ENCODE measurements at places on chromosomes 2 and 18.

- DNase-seq = no peak
These were observed 50.4 kb downstream of the ZC3H8 start for GRCh38 chr2:112204411-112204810.

GRCh38 chr18:77105680-77106079, 26.9 kb downstream of the MBP start:
- no peak for DNase-seq

DNA sequence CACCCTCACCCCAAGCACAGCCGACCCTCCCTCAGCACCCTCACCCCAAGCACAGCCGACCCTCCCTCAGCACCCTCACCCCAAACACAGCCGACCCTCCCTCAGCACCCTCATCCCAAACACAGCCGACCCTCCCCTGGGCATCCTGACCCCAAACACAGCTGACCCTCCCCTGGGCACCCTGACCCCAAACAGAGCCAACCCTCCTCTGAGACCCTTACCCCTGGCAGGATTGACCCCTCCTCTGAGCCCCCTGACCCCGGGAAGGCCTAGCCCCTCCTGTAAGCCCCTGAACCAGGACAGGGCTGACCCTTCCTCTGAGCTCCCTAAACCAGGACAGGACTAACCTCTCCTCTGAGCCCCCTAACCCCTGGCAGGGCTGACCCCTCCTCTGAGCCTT, 84.4 kb upstream of the RAB6C start:
- no peak for DNase-seq

GRCh38 chr2:20033322-20033721, 18.1 kb downstream of the LAPTM4A start:
- no peak for DNase-seq

DNA sequence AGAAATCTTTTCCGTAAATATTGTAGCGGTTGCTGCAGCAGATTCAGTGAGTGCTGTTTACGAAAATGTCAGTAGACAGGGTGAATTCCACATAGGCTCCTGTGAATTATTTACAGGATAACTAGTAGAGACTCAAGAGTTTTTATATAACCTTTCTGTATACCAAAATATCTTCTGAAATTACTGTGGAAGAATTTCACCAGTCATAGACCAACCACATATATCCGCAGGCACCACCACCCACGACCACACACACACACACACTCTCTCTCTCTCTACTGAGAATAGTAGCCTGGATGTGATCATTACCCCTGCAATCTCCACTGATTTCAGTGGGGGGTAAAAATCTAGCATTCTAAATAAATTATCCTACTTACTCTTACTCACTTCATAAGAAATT, 341.8 kb downstream of the RBM43 start:
- no peak for DNase-seq

DNA sequence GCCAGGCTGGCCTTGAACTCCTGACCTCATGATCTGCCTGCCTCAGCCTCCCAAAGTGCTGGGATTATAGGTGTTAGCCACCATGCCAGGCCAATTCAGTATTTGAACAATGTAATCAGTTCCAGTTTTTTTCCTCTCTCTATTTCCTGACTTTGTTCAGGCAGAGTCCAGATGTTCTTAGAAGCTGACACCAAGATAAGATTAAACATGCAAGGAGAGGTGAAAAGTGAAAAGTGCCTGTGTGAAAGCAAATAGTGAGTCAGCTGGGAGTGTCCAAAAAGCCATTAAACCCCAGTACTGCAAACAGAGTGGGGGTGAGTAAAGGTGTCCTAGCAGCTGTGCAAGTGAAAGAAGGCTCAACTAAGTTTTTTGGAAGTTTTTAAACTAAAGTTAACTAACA, 231.5 kb downstream of the PTH2R start:
- no peak for DNase-seq

- DNase-seq = no peak
These were observed 134.9 kb upstream of the OTOS start for GRCh38 chr2:240275386-240275785.

DNA sequence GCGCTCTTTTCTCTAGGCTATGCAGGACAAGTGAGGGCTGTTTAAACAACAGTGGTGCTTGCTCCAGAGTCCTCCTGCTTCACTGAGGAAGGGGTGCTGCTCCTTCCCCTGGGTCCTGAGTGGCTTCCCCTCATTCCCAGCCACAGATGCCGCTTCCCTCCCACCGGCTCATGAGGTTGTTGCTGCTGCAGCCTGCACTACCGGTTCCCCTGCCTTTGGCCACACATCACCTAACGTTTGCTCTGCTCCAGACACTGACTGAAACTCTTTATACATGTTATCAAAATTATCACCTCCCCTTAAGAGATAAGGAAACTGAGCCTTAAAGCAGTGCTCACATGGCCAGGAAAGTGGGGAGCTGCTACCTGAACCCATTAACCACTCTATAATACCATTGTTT, 130.8 kb upstream of the LGALSL start:
- no peak for DNase-seq

GRCh38 chr2:126720638-126721037, 64.7 kb downstream of the GYPC start:
- DNase-seq = no peak

DNA sequence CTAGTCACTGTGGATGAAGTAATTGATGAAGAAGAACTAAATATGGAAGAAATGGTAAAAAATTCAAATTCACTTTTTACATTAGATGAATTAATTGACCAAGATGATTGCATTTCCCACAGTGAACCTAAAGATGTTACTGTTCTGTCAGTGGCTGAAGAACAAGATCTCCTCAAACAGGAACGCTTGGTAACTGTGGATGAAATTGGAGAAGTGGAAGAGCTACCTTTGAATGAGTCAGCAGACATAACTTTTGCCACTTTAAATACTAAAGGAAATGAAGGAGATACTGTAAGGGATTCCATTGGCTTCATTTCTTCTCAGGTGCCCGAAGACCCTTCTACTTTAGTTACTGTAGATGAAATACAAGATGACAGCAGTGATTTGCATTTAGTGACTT, 26.6 kb upstream of the DYSF start:
- no peak for DNase-seq

DNA sequence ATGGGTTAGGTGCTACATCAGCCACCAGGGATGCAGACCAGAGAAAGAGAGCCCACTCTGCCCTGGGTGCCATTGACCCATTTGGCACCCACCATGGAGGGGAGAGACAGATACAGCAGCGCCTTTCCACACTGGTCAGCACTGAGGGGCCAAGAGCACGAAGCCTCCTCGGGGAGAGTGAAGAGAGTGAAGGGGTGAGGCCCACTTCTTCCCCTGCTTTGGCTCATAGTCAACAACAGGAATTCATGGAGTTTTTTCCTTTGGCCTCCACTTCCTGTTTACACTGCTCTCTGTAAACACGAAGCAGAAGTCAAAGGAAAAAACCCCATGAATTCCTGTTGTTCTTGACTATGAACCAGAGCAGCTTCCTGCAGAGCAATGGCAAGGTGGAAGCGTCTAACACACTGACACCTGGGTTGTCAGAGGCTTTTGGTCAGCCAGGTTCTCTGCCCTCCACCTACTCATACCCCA, 80.0 kb downstream of the CCDC93 start:
- DNase-seq = no peak

DNA sequence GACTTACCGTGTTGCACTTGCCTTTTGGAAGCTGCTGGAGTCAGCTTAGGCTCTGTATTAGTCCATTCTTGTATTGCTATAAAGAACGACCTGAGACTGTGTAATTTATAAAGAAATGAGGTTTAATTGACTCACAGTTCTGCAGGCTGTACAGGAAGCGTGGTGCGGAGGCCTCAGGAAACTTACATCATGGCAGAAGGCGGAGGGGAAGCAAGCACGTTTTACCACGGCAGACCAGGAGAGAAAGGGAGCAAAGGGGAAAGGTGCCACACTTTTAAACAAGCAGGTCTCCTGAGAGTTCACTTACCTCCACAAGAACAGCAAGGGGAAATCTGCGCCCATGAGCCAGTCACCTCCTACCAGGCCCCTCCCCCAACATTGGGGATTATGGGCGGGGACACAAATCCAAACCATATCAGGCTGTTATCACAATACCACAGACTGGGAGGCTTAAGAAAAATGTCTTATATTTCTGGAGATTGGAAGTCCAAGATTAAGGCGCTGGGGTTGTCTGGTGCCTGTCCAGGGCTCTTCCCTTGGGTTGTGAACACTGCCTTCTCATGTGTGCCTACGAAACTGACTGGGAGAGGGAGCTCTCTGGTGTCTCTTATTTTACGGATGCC, 3.6 kb upstream of the D2HGDH start:
- DNase-seq = no peak
